Gastroesophageal sphincter (tissue), 4 donors: ENCODE measurements at places on chromosomes 11 and 22.

DNA sequence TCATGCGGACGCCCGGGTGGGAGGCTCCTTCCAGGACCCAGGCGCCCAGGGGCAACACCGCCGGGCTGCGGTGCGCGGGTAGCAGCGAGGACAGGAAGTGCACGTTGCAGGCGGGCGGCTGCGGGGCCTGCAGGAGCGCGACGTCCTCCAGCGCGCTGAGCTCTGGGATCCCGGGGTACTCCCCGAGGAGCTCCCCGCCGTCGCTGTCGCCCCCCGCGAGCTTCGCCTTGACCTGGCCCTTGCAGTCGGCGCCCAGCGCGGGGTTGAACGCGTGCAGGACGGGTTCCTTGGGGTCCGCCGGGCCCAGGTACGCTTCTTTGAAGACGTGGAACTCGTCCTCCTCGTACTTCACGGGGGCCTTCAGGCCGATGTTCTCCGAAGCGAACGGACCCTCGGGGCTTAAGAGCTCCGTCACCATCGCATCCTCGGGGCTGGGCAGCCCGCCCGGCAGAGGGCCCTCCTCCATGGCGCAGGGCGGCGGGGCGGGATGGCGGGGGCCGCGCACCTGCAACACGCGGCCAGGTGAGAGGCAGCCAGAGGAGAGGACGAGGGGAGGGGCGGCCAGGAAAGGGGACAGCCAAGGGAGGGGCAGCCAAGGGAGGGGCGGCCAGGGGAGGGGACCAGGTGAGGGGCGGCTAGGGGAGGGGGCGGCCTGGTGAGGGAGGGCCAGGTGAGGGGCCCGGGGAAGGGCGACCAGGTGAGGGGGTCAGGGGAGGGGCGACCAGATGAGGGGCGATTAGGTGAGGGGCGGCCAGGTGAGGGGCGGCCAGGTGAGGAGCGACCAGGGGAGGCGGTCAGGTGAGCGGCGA, 921 bp downstream of the TESMIN start:
- ATAC-seq: no peak

DNA sequence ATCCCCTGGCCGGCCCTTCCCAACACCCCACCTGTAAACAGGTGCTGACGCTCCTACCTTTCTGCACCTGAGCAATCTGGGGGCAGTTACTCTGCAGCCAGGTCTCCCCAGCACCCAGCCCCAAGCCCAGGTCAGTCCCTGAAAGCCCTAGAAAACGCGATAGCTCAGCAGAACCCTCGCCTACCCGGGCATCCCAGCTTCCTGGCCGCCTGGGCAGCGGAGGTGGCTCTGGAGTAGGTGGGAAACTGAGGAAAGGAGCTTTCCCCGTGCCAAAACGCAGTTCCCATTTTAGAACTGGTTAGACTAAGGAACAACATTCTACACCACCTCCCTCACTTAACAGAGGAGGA, 445 bp downstream of the SYTL2 start:
- no peak for ATAC-seq

DNA sequence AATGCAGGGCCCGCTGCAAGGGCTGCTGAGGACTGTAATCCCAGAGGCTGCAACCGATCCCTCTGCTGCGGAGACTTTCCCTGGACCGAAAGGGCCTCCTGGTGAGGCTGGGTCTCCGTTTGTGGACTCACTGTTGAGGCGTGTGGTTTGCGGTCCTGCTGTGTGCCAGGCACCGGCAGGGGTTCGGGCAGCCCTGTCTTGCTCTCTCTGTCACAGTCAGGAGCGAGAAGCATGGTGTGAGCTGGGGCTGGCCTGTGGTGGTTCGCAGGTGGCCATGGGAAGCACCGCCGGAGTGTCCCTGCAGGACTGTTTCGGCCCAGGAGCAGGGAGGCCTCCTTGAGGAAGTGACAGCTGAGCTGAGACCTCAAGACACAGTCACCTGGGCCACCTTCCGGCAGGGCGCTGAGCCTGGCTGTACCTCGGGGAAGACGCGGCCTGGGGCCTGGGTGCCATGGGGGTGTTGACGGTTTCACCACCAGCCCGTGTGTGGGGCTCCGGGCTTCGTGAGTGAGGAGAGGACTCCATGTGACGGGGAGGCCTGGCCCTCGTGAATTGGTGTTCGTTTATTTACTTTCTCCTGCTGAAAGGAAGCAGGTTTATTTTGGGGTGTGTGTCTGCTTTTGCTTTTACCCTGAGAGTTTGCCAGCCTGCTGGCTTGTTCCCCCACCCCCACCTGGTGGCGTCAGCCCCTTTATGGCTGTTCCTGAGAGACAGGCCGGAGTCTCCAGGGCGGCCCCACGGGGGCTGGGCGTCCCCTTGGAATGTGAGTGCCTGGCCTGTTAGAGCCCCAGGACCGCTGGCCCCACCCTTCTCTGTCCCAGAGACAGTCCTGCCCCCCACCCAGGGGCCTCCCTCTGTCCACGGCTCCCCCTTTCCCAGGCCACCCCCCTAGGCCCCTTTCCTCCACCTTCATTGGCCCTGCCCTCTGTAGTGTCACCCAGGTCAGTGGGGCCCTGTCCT, 122.5 kb downstream of the KCNQ1OT1 start:
- ATAC-seq: no peak

DNA sequence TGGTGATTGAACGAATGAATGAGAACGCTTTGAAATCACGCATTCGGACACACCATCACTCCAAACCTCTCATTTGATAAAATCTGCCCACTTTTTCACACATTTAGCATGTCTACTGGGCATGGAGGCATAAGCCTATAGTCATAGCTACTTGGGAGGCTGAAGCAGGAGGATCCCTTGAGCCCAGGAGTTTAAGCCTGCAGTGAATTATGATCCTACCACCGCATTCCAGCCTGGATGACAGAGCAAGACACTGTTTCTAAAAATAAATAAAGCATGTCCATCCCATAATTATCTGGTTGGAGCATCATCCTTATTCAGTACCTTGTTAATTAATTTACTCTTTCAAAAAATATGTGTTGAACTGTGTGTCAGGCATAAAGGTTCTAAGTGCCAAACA, 3.3 kb upstream of the PICALM start:
- ATAC-seq: no peak

GRCh38 chr11:13880634-13881033, 81.9 kb upstream of the SPON1 start:
- no peak for ATAC-seq
